ENCODE measurements at places on chromosomes 4 and X.

DNA sequence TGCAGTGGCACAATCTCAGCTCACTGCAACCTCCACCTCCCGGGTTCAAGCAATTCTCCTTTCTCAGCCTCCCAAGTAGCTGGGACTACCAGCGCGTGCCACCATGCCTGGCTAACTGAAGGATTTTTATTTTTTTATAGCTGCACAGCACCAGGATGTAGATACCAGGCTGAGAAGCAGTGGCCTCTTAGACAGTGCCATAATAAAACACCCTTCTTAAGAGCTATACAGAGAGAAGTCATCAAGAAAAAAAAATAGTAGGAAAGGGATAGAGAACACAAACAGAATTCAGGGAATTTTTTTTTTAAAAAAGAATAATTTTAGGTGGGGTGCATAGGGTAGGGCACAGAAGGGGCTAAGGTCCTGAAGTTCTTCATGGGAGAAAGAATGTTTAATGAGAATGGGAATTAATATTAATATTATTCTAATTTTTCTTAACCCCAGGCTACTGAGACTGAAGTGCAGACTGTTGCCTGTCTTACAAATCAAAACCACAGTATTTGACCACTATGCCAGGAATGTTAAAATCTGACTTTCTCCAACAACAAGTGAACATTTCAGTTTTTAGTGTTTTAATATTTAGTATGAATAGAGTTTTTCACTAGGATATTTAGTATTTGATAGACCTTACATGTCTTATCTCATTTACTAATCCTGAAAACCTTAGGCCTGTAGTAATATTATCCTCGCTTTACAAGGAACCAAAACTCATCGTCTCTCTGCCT is 146.7 kb downstream of the KCNIP4 start:
- no peak for DNase-seq

- DNase-seq: no peak
Measured at GRCh38 chr4:46844325-46844917, 64.6 kb downstream of the COX7B2 start.

- no peak for DNase-seq
Measured at GRCh38 chrX:63506320-63506719, 155.2 kb upstream of the SPIN4 start.

GRCh38 chr4:118866442-118866841 is 22.2 kb upstream of the SYNPO2 start:
- no peak for DNase-seq

GRCh38 chr4:43277003-43277402 is 384.5 kb downstream of the GRXCR1 start:
- no peak for DNase-seq

GRCh38 chr4:174080361-174080760 is 203.1 kb downstream of the FBXO8 start:
- no peak for DNase-seq

- no peak for DNase-seq
Measured at GRCh38 chr4:76892001-76892400, 5.9 kb downstream of the SOWAHB start.

DNA sequence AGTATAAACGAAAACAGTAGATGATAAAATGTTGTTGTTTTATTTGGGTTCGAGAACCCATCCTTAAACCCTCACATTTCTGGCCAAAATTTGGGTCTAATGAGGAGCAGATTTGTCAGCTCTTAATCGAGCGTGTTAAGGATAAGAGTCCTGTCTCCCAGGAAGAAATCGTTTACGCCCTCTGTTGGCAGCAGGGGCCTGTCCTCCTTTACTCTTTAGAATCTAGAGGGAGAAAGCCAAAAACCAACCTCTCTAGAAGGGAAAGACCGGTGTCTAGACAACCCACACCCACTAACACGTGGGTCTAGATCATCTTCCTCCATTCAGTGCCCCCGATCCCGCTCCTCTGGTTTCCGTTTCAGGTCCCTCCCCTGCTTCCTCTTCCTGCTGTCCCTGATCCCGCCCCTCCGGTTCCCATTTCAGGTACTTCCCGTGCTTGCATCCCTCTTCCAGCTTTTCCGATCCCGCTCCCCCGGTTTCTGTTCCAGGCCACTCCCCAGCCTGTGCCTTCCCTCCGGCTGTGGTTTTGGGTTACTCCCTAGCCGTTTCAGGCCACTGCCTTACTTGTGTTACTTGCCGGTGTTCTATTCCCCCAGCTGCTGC is 339.1 kb downstream of the PAPSS1 start:
- no peak for DNase-seq

GRCh38 chr4:37729649-37730004 is 43.5 kb upstream of the RELL1 start:
- no peak for DNase-seq

GRCh38 chr4:180898305-180898704 is 1344.9 kb upstream of the TENM3 start:
- DNase-seq: no peak

- DNase-seq: no peak
Measured at GRCh38 chrX:66731398-66731797, 92.5 kb upstream of the EDA2R start.

DNA sequence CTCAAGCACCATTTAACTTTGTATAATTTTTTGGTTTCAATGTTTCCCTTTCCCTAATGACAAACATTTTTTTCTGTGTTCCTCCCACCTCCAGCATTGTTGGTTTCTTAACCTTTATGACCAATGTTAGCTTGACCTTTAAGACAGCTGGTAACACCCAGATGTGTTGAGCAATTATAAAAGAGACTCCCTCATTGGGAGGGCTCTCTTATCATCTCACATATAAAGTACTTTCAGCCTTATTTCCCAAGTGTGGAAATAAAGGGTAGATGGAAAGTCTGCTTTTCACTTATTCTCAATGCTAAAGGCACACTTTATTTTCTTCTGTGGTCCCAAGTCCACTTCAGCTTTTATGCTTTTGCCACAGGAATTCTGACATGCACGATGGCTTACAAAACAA is 1420.4 kb downstream of the RAPGEF2 start:
- DNase-seq: no peak

- DNase-seq: no peak
Measured at GRCh38 chr4:185554365-185555126, 19.2 kb upstream of the PDLIM3 start.

GRCh38 chr4:67546971-67547370 is 1.7 kb upstream of the CENPC start:
- DNase-seq: no peak

GRCh38 chr4:108191269-108191914 is 22.7 kb upstream of the LEF1 start:
- no peak for DNase-seq

- DNase-seq: no peak
Measured at GRCh38 chr4:75025431-75025830, 92.5 kb downstream of the PARM1 start.

- DNase-seq: no peak
Measured at GRCh38 chrX:18252644-18253359, 32.1 kb upstream of the BEND2 start.

GRCh38 chr4:90078440-90078839 is 48.8 kb upstream of the CCSER1 start:
- no peak for DNase-seq

GRCh38 chr4:31674313-31674947 is 954.3 kb downstream of the PCDH7 start:
- DNase-seq: no peak

DNA sequence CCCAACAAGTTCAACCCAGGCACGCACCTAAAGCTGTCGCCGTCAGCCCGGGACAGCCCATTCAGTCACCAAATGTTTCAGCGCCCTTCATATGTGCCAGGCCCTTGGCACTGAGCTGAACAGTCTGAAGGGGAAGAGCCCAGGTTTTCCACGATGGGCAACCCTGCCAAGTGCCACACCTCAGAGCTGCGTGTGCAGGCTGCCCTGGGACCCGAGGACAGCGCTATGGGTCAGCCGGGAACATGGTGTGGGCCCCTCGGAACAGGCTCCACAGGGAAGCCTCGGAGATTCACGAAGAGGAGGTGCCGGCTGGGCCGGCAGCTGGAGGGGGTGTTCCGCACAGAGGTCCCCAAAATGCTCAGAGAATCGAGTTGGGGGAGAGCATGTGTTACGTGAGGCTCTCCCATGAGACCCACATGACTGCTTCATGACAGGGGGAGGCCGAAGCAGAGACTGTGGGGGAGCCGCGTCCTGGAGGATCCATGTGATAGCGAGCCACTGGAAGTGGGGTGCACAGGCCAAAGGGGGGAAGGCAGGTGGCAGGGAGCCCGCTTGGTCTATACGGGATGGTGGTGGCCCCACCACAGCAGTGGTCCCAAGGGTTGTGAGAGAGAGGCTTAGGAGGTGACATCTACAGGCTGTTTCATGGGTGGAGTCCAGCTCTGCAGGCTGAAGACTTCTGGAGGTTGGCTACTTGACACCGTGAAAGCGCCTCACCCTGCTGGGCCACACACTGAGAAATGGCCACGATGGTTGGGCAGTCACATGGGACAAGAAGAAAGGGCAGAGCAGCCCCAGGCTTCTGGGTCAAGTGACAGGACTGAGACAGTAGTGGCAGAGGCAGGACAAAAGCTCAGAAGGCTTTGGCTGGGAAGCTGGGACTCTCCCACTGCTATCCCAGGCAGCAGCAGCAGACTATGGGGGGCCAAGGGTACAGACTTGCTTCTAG is 14.2 kb downstream of the BCAP31 start:
- DNase-seq: no peak

- DNase-seq: no peak
Measured at GRCh38 chr4:183320211-183321059, at the start of gene CLDN22. CLDN22 (minus strand) TSS chr4:183320276; CDS start chr4:183320218, 58 bp downstream.

DNA sequence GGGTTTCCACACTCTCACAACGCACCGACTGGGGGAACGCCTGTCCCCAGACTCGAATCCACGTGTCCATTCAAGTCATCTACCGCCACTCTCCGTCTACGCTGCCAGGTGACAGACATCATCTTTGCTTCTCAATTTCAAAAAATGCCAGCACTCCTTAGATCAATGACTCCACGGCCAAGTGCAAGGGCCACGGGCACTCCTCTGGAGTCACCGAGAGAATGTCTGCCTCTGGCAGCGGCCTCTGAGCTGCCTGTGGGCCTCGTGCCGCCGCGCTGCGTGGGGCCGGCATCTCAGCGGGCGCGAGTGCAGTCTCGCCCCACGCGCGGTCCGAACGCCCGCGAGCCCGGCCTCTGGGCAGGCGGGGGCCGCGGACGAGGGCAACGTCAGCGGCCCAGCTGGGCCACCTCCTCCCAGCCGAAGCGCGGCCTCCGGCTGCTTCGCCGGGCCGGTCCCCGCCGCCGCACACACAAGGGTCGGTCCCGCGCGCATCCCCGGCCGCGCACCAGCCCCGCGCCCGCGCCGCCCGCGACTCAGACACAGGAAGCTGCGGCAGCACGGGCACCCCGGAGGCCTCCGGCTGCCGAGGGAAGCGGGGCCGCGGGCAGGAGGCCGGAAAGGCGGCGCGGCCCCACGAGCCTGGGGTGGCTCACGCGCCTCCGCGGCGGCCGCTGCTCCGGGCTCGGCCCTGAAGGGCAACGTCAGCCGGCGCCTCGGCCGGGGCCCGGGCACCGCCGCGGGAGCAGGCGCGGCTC is 450 bp downstream of the ACSL1 start:
- no peak for DNase-seq

- DNase-seq: no peak
Measured at GRCh38 chr4:42482516-42483327, 85.4 kb downstream of the SHISA3 start.

DNA sequence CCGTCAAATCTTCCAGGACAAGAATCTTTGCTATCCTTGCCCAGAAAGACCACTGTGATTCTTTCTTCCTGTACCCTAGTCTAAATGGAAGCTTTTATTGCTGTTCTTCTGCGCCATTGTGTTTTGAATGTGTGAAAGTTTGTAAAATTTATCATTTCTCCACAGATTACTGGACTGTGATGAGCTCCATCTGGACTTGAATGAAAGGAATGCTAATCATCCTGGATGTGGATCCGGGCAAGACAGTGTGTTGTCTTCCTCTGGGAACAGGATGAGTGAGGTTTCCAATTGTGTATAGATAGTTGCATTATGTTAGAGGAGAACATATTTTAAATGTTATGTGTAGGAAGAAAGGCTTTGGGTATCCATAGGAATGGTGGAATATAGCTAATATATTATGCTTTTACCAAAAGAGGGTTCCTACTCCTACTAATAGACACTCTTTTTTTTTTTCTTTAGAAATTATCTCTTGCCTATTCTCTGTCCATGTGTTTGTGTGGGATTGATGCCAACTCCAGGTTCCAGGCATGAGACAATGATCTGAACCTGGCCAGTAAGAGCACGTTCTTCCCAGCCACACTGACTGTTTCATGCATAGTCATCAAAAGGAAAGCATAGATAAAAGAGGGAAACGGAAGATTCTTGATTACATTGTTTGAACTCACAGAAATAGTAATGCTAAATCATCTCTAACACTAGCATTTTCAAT is 803.6 kb upstream of the ADGRL3 start:
- DNase-seq: no peak

DNA sequence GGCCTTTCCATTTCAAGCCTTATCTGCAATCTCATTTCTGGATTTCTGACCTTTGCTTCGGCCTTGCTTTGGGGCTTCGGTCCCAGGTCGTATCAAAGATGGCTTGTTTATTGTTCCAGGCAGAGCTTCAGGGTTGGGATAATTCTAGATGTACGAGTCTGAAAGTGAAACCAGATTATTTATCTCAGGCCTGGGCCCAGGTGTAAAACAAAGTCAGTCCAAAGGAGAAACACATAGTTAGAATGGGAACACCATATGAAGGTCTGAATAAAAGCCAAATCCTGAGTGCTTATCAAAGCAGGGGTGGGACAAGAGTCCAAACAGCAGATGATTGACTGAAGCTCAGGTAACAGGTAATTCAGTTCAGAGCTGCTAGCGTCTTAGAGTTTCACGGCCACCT is 17.1 kb downstream of the PRIMPOL start:
- DNase-seq: no peak

GRCh38 chrX:77347572-77347971 is 99.6 kb upstream of the FGF16 start:
- DNase-seq: no peak

DNA sequence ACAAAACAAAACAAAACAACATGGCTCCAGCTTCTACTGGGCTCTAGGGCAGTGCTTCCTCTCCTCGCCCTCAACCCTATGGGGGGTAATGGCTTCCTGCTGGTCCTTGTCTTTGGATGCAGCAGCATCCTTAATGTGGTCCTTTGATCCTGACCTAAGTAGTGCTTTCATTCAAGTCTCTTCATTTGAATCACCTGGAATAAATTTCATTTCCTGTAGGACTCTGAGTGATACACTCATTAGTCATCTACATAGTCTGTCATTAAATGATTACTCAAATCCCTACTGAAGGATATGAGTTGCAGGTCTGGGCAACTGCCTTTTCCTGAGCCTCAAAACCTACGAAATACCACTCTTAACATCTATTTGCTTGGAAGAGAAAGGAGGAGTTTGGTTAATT is 54.5 kb downstream of the RHOH start:
- DNase-seq: no peak

- DNase-seq: peak; percentile 34
Measured at GRCh38 chr4:69760455-69760854, at the start of gene SULT1B1. SULT1B1 (minus strand) TSS chr4:69760620; CDS start chr4:69755217, 5,403 bp downstream.

DNA sequence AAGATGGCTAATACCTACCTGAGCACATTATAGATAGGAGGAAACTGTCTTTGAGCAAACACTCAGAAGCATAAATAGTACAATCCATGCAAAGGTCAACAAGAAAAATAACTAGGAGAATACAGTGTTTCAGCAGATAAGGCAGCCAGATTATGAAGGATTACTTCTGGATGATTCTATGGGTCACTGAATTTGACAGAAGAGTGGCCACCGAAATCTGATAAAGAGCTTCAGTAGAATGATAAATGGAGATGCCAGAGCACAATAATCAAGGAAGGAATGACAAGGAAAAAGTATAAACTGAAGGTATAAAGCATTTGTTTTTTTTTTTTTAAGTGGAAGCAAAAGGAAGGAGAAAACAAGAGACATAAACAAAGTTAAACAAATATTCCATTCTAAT is 58.7 kb downstream of the ELF2 start:
- DNase-seq: no peak

GRCh38 chrX:38870361-38870895 is 69.2 kb downstream of the MID1IP1 start:
- DNase-seq: no peak
